ENCODE measurements at places on chromosomes 5 and 9.

DNA sequence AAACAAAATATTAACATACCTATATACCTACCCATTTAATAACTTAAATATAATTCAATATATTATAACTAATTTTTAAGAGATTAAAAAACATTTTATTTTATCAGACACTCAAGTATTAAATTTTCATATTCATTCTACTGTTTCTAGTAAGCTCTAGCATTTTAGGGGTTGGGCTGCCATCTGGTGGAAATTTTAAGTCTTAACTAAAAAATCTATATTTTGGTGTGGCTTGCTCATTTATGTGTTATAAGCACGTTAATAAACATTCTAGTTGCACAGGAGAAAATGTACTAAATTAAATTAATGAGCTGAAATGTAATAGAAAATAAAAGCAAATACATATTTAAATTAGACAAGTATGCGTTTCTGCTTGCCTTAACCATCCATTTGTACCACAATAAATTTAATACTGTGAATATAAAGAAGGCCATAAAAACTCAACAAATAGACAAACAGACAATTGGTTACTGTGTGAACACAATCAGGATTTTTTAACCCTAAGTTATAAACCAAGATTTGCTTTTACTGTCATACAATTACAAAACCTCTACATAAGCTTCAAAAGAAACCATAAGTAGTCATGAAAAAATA is 1728.3 kb upstream of the CDH9 start:
- peak; percentile 69 for DNase-seq

DNA sequence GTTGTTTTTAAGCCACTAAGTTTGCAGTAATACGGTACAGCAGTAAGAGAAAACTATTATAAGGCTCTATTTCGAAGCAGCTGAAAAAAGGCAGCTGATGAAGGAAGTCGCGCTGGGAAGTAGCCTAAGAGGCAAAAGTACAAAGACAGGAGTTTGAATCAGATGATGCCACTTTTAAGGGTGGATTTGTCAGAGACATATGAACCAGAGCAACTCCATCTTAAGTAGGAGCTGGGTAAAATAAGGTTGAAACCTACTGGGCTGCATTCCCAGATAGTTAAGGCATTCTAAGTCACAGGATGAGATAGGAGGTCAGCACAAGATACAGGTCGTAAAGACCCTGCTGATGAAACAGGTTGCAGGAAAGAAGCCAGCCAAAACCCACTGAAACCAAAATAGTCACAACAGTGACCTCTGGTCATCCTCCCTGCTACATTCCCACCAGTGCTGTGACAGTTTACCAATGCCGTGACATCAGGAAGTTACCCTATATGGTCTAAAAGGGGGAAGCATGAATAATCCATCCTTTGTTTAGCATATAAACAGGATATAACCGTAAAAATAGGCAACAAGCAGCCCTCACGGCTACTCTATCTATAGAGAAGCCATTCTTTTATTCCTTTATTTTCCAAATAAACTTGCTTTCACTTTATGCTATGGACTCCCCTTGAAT is 91.8 kb upstream of the PRSS3 start:
- no peak for DNase-seq

- no peak for DNase-seq
These were observed 12.6 kb upstream of the GRAMD2B start for GRCh38 chr5:126410623-126411022.

GRCh38 chr5:173963182-173963838 is 25.7 kb upstream of the C5orf47 start:
- DNase-seq: peak; percentile 12

DNA sequence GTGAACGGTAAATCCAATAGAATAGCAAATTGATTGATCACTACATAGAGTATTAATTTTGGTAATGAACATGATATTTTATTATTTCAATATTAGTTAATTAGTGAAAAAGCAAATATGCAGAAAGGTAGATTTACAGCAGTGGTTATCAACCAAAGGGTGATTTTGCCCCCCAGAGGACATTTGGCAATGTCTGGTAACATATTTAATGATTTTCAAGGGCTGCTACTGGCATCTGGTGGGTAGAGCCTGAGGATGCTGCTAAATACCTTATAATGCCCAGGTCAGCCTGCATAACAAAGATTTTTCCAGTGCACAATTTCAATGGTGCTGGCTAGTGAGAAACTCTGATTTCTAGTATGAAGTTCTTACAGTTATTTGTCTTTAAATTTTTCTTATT is 1313.7 kb downstream of the PTPRD start:
- DNase-seq: no peak

DNA sequence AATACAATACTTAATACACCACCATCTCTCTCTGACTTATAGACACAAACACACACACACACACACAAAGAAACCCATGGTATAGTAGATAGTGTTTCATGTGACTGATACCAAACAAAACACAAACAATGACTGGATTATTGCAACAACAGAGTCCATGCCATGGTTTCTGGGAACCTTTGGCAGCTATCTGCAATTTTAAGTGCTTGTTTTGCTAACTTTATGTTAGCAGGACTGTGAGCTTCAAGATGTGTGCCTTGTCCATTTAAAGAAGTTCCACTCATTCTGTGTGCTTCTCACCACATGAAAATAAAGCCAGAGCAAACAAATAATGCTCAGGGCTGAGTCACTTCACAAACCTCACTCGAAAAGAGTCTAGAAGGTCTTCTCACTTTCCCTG is 15.1 kb upstream of the LURAP1L start:
- no peak for DNase-seq

DNA sequence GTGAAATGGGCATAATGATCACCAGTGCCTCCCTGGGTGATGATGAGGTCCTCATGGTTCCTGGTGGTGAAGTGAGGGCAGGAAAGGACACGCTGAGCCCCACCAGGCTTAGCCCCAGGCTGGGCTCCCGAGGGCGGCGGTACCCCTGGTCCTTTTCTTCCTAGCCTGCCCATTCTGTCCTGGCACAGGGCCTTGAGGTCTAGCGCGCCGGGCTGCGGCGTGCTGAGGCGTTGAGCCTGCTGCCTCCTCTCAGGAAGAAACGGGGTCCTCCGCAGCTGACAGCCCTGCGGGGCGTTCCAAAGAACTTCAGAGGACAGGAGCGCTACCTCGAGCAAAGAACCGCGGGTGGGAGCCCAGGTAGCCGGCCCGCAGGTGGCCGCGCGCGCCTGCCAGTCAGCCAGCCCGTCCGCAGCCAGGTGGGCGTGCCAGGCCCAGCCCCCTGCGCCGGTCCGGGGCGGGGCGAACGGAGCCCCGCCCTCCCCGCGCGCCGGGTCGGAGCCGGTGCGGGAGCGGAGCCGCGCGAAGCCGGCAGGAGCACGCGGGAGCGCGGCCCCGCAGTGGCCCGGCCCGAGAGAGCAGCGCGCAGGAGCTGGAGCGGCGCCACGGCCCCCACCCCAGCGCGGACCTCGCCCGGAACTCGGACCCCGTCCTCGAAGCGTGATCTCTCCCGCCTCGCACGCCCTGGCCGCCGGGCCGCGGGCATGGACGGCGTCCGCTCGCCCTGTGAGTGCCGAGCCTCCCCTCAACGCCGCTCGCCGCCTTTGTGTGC is at the start of gene WNK2:
WNK2 (plus strand) TSS at position 477 of the 769 bp plus-strand sequence. CDS start 791 bp downstream, outside the sequence.
- no peak for DNase-seq

GRCh38 chr5:179648410-179648809 is 24.9 kb upstream of the HNRNPH1 start:
- DNase-seq: no peak

GRCh38 chr9:35842020-35842745 is 13.2 kb downstream of the TMEM8B start:
- DNase-seq: no peak

GRCh38 chr9:121640491-121641223 is 10.8 kb upstream of the DAB2IP start:
- no peak for DNase-seq

GRCh38 chr9:80720579-80720978 is 968.8 kb downstream of the TLE1 start:
- DNase-seq: no peak

GRCh38 chr9:127449332-127449966 is 1.8 kb downstream of the RPL12 start:
- DNase-seq: no peak

GRCh38 chr5:91190314-91190690 is 192.8 kb downstream of the ARRDC3 start:
- no peak for DNase-seq

- DNase-seq: peak; percentile 76
These were observed 142.6 kb upstream of the LMX1B start for GRCh38 chr9:126471084-126471624.

- no peak for DNase-seq
These were observed 29.1 kb downstream of the NTNG2 start for GRCh38 chr9:132190966-132191365.

DNA sequence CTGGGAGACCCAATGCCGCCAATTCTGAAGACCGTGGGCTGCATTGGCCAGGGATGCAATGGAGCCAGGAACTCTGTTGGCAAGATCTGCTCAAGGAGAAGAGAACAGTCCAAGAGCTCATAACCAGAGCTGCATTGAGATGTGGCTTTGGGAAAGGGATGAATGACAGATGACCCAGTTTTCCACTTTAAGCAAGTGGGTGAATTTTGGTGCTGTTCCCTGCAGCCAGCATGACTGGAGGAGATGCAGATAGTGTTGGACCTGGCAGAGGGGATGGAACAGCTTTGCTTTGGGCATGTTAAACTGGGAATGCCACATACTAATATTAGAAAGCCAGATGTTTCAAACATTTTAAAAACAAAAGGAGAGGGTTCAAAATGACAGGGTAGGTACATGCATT is 143.1 kb downstream of the FSTL4 start:
- no peak for DNase-seq

- DNase-seq: peak; percentile 78
These were observed 176.4 kb downstream of the FGF18 start for GRCh38 chr5:171595801-171596231.

DNA sequence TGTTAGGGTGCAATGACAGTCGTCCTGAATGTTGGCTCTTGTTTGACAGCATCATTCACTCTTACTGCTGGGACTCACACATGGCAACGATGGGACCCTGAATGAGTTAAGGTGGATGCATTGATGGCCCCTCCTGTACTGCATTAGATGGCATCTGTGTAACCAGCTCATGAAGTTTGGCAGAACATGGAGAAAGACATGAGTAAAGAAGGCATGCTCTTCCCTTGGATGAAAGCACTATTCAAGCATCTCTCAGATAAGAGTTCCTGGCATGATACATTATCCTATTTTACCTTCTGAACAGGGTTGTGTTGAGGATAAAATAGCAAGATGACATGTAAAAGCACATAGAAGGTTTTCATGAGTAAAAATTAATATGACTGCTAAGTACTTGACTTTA is 142.2 kb upstream of the GAS1 start:
- DNase-seq: no peak

- DNase-seq: no peak
These were observed 53.7 kb upstream of the PPP3R2 start for GRCh38 chr9:101648493-101648892.

All from HCEC 1CT (cell line).